ENCODE measurements at places on chromosomes 1 and 21.
A peak's percentile ranks its signal among the peaks of the same experiment; 100 is the strongest.

DNA sequence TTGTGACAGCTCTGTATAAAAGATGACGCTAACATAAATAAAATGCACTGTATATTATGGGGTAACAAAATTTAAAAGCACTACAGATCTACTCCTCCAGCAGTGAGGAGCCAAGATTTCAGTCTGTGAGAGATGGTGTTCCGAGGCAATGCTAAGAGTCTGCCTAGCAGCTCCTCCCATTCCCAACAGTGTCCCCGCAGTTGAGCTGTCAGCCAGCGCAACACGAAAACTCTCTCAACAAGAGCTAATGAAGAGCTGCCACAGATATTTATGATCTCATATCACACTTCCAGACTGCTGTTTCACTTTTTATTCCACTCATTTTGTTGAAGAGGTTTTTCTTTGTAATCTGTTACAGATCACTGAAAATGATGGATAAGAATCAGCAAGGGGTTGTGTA is 53.9 kb upstream of the ESRRG start:
- DNase-seq: no peak

DNA sequence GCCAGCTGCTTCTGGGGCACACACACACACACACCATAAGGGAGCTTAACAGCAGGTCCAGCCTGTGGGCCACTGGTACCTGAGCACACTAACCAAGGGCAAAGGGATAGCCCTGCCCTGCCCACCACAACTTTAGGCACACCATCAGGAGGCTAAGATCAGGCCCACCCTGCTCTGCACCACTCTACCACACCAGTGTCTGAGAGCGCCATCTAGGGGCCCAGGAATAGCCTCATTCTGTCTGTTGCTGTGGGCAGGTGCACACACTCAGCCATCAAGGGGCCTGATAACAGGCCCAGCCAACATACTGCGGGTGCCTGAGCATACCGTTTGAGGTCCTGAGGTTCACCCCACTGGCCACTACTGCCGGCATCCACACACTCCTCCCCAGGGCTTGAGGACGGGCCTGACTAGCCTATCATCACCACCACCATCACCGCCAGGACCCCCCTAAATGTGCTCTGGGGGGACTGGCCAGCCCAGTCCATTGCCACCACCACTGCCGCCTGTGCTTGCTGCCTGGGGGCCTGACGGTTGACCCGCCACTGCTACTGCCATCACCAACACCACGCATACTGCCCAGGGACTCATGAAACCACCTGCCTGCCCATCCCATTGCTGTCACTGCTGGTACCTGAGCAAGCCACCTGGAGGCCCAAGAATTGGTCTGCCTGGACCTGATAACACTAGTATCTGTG is 31.3 kb downstream of the NSL1 start:
- DNase-seq: no peak

- no peak for DNase-seq
Measured at GRCh38 chr1:150282558-150282958, 204 bp downstream of the CIART start.

- peak; percentile 70 for DNase-seq
Measured at GRCh38 chr1:2194319-2194897, at the start of gene FAAP20. Gene FAAP20, minus strand, starts transcription at chr1:2194772. Its CDS starts 23 bp downstream, at chr1:2194749.

- no peak for DNase-seq
Measured at GRCh38 chr1:169511316-169512005, 25.7 kb upstream of the SLC19A2 start.

- DNase-seq: no peak
Measured at GRCh38 chr1:160169553-160170399, 18.4 kb downstream of the ATP1A4 start.

- DNase-seq: no peak
Measured at GRCh38 chr1:115652236-115652788, 10.5 kb downstream of the VANGL1 start.

GRCh38 chr1:31734582-31735107 is 29.5 kb downstream of the ADGRB2 start:
- DNase-seq: no peak

- no peak for DNase-seq
Measured at GRCh38 chr1:156926175-156926574, 5.7 kb downstream of the LRRC71 start.

- no peak for DNase-seq
Measured at GRCh38 chr1:39673215-39673614, 1.3 kb upstream of the NT5C1A start.

DNA sequence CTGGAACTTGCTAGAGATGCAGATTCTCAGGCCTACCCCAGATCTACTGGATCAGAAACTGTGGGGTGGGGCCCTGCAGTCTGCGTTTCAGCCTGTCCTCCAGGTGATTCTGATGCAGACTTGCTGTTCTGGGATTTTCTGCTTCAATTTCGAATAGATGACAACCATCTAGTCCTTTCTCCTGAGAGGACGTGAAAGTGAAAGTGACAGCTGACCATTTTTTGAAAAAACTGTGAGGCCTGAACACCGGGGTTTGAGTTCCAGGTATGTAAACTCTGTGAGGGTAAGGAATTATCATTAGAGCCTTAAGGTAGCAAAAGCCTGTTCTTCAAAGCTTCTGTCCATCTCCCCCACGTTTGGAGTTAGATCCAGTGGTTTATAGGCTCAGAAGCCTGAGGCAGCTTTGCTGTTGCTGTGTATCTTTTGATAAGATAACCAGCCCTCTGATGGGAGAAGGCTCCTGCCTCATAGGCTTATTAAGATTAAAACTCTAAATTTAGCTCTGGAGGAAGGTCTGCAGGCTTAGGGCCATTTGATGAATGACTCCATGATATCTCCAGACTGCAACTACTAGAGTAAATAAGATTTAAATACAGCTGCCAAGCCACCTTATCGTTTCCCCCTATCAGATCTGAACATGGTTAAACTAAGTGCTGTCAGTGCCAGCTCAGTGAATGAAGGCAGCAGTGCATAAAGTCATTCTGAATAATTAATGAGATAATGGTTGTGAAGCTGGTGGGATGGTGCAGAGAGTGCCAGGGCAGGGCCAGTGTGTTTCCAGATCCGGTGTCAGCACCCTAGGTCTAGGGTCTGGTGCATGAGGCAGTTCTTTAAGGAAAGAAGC is 335.2 kb downstream of the HHAT start:
- no peak for DNase-seq

- no peak for DNase-seq
Measured at GRCh38 chr1:204240233-204240632, 26.4 kb upstream of the GOLT1A start.

DNA sequence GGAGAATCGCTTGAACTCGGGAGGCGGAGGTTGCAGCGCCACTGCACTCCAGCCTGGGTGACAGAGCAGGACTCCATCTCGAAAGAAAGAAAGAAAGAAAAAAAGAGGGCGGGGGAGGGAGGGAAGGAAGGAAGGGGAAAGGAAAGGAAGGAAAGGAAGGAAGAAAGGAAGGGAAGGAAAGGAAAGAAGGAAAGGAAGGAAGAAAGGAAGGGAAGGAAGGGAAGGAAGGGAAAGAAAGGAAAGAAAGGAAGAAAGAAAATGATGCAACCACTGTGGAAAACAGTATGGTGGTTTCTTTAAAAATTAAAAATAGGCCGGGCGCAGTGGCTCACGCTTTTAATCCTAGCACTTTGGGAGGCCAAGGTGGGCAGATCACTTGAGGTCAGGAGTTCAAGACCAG is 15.2 kb upstream of the RCAN3 start:
- DNase-seq: no peak

DNA sequence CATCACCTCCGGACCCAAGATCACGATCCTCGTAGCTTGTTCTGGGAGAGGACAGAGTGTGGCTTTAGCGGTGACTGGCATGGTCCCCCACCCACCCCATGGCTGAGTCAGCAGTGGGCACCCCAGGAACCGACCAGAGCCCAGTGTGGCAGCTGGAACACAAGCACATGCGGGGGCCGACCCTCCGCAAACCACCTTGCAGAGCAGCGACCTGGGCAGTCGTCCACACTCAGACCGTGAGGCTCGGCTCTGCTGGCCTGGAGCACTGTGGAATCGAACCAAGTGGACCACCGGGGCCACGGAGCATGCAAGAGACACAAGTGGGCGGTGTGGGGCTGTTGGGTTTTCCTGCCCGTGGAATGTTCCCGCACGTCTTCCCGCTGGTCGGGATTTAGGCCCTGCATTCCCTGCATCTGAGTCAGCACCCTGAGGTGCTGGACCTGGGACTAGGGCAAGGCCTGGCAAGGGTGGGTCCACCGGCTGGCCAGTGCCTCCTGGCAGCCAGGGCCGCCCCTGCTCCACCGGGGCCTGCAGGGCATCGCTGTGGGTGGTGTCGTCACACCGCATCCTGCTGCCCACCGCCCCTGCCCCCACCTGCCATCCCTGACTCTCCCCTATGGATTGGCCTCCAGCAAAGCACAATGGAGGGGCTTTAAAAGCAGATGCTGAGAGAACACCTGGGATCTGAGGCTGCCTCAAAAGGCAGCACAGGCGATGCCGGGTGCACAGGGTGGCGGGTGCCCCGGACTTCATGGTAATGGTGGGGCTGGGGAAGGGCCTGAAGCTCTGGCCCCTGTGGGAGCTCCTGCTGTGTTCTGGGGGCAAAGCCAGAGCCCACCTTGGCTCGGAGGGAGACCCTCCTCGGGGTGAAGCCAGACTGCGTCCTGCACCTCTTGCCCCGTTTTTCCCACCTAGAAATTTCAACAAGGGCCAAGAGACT is 18.5 kb downstream of the MORN1 start:
- DNase-seq: no peak

DNA sequence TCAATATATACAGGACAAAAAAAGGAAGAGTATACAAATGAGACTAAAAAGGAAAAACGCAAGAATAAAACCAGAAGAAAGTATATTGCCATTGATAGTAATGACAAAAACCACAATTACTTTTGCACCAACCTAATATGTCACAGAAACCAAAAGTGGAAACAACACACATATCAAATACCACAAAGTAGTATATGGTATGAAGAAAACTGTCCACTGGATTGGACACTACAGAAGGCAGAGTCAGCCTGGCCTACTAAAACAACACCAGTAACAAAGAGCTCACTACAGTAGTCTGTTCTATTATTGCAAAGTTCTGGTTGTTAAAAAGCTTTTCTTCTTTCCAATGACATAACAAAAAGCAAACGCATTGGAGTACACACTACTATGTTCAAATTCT is 17.7 kb downstream of the TESK2 start:
- no peak for DNase-seq

DNA sequence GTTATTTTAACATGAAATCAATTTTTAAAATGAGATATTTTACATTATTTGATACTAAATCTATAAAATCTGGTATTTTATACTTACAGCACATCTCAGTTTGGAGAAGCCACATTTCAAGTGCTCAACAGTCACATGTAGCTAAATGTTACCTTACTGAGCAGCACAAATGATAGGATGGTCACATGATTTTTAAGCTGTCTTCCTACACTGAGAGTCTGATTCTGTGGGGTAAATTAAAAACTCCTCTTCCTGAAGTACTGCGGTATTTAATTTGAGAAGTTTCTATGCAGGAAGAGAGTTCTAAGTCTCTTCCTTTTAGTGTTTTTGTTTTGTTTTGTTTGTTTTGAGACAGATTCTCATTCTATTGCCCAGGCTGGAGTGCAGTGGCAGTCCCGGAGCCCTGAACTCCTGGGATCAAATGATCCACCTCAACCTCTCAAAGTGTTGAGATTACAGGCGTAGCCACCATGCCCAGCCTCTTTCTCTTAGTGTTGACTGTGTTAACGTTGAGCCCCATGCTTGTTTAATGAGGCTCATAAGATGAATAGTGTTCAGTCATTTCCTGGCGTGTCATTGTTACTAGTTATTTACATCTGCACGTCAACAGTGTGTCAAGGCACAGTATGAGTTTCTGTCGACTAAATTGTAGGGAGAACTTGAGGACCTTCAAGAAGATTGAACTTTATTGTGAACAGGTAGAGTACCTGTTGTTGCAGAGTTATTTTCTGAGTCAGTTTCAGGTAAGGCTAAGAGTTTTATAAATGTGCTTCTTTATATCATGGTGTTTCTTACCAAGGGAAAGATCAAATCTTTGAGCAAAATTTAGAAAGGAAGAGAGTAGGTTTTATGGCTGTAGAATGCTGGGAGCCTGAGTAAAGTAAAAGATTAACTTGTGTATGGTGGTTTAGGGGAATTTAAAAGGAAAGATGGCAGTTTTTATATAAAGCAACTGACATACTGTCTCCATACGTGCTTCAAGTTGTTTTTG is 3.3 kb downstream of the CNST start:
- DNase-seq: no peak

DNA sequence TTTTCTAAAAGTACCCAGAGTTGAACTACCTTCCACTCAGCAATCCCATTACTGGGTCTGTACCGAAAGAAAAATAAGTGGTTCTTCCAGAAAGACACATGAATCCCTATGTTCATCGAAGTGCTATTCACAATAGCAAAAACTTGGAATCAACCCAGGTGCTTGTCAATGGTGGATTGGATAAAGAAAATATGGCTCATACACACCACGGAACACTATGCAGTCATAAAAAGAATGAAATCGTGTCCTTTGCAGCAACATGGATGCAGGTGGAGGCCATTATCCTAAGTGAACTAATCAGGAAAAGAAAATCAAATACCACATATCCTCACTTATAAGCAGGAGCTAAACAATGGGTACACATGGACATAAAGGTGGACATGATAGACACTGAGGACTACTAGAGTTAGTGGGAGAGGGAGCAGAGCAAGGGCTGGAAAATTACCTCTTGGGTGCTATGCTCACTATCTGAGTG is 32.9 kb upstream of the JUN start:
- DNase-seq: no peak

- DNase-seq: no peak
Measured at GRCh38 chr21:38679534-38679933, 126.2 kb upstream of the ETS2 start.

DNA sequence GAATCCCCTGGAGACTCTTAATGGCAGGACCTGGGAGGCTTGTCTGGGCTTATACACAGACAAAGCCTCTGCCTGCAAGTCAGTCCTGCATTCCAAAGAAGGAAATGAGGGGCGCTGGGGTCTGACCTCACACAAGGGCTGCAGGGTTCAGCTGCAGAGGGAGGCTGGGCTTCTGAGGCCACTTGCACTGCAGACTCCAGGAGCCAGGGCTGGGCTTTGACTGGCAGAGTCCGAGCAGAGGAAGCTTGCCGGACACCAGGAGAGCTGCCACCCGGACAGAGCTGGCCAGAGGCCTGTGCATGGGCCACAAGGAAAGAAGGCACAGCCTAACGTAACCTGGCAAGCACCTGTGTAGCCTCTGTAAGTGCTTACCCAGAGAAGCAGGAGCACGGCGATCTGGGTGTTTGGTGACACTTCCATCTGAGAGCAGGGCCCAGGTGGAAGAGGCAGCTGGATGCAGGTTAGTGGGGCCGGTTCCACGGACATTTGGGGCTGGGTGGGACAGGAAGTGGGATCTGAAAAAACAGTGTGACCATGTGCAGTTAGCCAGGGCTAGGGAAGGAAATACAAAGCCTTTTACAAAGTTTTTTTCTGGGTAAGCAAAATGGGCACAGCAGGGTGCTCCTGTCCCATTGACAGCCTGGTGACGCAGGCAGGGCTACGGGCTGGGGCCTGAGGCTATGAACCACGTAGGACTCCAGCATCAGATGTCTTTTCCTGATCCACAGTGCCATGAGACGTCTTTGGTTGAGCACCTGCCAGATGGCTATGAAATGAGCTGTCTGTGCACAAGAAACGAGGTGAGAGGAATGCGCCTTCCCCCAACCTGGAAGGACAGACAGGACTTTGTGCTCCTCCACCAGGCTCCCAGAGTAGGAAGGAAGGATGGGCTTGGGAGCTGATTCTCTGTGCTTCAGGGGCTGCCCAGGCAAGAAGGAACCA is 37.3 kb upstream of the LBR start:
- no peak for DNase-seq

- no peak for DNase-seq
Measured at GRCh38 chr1:244010703-244011123, 40.4 kb upstream of the ZBTB18 start.

GRCh38 chr1:85865213-85865612 is 157.0 kb upstream of the ZNHIT6 start:
- no peak for DNase-seq

GRCh38 chr1:14923727-14924452 is 229.7 kb upstream of the TMEM51 start:
- peak; percentile 70 for DNase-seq

Measured in Ammon's horn (tissue), 1 donor.